ENCODE measurements at places on chromosomes 4 and X.
A peak's percentile ranks its signal among the peaks of the same experiment; 100 is the strongest.

DNA sequence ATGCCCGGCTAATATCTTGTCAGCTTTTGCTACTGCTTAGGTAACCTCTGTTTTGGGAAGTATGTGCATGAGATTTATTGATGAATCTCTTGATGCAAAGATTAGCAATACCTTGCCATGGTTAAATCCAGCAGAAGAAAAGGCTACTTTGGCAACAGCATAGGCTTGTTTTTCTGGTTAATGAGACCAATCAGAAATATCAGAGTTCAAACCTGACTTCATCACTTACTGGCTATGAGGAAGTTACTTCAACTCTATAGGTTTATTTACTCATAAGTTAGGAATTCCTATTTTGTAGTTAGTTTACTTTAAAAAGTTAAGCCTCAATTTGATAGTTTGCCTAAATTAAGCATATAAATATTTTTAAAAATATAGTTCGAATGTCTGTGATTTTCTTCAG, 93.1 kb downstream of the PDLIM5 start:
- DNase-seq = no peak

DNA sequence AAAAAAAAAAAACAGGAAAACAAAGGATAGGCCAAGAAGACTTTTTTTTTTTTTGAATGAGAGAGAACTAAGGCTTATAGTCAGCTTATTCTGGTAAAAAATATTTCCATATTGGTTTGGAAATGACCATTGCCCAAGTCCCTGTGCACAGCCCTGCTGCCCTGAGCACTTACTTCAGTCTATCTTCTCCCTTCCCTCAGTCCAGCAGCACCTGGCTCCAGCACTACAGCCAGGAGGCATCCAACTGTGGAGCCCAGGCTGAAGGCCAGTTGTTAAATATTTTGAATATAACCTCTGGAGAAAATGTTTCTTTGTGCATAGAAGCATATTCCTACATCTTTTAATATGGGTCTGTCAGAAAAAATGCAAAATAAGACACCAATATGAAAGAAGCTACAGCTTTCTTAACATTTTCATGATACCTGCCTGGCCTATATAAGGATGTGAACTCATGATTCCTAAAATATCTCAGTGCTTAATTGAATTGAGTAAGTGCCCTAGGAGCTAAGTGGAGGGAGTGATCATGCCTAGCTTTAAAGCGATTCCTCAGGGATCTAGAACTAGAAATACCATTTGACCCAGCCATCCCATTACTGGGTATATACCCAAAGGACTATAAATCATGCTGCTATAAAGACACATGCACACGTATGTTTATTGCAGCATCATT, 14.4 kb downstream of the LRRC66 start:
- no peak for DNase-seq

- DNase-seq = peak; percentile 2
These were observed 629.1 kb upstream of the ATOH1 start for GRCh38 chr4:93199492-93199891.

DNA sequence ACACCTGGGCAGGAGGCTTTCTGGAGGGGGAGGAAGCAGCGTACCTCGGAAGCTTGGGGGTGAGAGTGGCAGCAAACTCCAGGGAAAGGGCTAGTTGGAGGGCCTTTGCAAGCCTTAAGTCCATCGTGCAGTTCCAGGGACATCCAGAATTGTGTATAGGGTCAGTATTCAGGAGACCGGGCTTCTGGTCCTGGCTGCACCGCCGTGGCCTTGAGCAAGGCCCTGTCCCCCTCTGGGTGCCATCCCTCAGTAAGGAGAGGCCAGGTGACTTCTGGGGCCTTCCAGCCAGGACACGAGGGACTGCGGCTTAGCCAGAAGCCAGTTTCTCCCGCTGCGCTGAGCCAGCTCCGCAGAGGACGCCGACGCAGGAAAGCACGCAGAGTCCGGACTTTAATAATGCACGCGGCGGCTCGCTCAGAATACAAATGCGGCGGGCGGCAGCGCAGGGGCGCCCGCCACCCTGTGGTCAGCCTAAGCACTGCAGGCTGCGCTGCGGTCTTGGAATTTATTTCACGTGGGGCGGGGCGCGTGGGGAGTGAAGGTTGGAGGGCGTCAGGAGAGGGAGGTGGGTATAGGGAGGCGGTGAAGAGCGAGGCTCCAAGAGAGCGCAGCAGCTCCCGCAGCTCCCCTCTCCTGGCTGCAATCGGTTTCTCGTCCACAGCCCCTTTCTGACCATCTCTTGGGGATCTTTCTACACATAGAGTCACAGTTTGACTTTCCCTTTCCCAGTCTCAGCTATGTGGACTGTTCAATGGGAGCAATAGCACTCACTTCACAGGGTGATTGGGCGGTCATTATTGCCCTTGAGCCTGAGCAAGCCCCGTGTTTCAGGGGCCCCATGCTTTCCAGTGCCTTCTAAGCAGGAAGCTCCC, 94.1 kb upstream of the GPR50 start:
- peak; percentile 37 for DNase-seq

DNA sequence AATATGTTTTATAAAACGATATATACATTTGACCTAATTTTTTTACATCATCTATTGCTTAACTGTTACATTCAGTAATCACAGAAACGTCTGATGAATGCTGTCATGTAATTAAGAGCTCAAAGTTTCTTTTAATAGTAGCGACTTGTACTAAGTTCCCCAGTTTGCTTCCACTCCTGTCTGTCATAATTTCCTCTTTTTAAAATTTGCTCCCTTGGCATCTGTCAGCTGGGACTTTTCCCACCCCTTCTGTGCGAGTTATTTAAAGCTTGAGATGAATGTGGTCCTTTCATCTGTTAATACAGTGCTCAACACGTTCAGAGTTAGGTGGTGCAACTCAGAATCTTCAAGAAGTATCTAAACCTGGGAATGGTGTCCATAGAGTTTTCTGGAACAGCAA, 1.2 kb downstream of the RAP1GDS1 start:
- DNase-seq = no peak

- DNase-seq = no peak
These were observed 117.3 kb downstream of the SYNPO2 start for GRCh38 chr4:119005928-119006460.

- DNase-seq = no peak
These were observed 1964.0 kb downstream of the PCDH7 start for GRCh38 chr4:32684160-32684559.
